CD8-positive, alpha-beta T cell (primary cell): ENCODE measurements at places on chromosomes 2 and 18.

GRCh38 chr2:209095432-209095831 lies 328.4 kb upstream of the MAP2 start:
- no peak for DNase-seq

GRCh38 chr2:101368376-101368775 lies 18.9 kb downstream of the CREG2 start:
- no peak for DNase-seq

GRCh38 chr2:106537791-106538191 lies 50.6 kb downstream of the CD8B2 start:
- DNase-seq = no peak

DNA sequence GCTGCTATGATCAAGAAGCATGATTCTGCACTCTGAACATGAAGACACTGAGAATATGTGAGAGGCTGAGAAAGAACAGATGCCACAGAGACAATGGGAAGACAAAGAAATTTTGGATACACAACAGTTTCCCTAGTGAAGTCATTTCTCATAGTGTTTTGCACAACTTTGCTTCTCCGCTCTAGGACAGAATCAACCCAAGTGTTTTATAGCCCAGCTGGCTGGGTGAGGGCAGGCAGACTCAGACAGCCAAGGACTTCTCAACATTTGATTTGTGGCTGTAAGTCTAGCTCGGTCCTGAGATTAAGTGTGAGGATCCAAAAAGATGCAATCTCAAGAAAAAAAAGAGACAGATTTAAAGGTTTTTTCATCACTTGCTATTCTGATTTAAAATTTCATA lies 536.5 kb upstream of the CRIM1 start:
- DNase-seq = no peak

- DNase-seq = no peak
Measured at GRCh38 chr2:152549423-152549822, 167.8 kb downstream of the PRPF40A start.

DNA sequence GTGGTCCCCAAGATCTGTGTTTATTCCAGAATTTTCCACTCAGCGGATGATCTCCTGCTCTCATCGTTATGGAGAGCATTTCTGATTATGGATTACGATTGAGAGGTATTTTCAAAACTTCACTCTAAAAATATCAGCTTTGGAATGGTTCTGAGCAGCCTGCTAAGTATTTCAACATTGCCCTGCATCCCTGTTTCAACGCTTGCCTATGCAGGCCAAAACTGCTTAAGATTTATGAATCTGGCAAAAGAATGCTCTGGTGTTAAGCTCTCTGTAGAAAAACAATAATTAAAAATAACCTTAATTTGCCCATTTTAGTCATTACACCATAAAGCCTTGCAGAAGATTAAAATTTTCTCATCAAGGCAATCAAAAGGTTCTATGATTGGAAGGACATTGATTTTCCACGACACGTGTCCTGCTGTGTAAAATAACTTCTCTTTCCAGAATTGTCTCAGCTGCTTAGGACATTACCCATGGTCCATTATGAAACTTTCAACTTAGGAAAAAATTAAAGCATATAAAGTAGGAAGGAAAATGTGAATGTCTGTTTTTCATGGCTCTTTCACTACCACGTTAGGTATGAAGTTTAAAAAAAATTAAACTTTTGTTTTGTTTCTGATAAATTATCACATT lies 229.9 kb downstream of the ACKR3 start:
- no peak for DNase-seq

GRCh38 chr2:46610021-46610420 lies 130.7 kb downstream of the TMEM247 start:
- no peak for DNase-seq

DNA sequence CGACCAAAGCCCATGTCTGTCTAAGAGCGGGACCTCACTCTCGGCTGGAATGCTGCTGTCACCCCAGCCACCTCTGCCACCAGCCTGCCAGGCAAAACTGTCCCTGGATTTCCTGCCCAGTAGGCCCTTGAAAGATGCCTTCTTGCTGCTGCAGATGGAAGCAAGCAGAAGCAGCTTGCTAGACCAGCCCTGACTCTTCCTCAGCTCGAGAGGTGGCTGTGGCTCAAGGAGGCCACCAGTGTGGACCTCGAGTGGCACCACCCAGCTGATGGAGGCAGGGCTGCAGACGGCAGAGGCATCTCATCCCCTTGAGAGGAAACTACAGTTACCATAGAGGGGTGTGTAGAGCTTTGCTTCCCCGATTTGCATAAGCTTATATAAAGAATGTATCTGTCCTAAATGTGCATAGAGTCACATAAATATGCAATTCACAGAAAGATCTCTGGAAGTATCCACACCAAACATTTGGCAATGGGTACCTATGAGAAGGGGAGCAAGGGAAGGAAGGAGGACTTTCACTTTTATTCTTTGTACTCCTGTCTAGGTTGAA lies 20.6 kb downstream of the ADCY3 start:
- no peak for DNase-seq

DNA sequence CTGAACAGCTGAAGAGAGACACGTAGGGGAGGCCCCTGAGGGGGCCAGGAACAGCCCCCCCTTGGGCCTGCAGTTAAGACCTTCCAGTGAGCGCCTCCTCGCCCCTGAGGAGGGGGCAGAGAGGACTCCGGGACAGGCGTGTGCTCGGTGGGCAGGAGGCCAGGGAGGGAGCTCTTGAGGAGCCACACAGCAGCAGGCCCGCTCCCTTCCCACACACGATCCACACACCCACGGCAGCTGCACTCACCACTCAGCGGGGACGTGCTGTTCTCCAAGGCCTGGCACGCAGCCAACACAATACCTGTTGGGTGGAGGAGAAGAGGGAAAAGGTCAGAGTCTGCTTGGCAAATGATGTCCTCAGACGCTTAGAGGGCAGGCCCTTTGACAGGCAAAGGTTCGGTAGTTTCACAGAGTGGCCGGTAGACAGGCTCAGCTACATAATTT lies 39.0 kb downstream of the TGFA start:
- DNase-seq = no peak

DNA sequence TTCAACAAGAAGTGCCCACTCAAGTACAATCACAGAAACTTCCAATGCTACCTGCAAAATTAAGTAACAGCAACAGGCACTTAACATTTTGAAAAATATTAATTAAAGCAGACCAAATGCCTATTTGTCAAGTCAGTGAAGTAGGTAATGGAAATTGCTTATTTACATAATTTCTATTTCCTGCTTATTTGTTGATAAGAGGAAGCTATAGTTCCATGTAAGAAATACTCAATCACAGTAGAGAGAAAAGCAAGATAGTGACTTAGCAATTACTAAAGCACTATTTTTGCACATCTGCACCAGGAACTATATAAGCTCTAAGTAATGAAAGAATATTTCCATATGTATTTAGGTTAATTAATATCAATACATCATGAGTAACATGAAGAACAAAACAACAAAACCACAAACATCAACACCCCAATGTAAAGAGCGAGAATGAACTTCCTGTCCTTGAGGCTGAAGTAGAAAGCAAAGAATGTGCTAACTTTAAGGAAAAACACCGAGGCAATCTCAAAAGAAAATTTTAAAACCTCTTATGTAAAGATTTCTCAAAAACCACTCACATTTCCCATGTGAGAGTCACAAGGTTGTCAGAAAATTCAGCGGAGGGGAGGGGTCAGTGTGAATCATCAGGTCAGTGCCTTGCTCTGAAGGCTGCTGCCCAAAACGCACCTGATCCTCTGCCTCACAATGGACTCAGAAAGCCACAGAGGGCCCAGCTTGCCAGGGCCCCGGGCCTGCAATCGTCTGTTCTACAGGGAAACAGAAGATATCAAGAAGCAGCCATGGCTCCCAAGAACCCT lies 12.5 kb downstream of the NPC1 start:
- DNase-seq = no peak

GRCh38 chr2:39142904-39143605 lies 22.2 kb upstream of the SOS1 start:
- no peak for DNase-seq

GRCh38 chr18:24456549-24456948 lies 3.9 kb upstream of the HRH4 start:
- DNase-seq = no peak

DNA sequence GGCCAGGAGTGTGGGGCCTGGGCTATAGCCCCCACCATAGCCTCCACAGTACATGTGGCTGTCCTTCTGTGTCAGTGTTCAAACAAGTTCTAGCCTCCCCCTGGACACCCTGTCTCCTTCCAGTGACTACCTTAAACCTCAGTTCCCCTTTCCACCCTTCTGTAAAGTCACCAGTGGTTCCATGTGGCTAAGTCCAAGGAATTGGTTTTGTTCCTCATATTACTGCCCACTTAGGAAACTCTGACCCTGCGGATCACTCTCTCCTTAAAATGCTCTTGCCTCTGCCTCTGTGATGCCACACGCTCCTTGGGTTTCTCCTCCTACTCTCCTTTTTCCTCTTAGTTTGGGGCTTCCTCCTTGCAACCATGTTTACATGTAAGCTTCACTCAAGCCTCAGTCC lies 27.8 kb upstream of the REL start:
- DNase-seq = no peak

- DNase-seq = no peak
Measured at GRCh38 chr2:211513446-211513845, 957.0 kb downstream of the CPS1 start.

DNA sequence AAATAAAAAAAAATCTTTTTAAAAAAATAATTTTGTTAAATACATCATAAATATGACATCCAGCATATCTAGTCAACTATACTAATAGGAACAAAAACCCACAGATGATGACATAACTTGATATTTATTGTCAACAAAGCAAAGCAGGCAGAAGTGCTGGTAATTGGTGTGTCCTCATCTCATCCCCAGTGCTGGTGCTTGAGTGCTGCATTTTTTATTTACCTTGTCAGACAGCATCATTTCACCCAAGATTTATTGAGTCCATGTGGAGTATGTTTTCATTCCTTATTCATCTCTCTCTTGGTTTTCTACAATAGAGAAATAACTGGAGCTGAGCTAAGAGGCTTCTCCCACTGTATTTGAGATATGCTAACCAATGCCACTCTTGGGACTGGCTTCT lies 191.6 kb upstream of the SLC14A2 start:
- no peak for DNase-seq

- DNase-seq = no peak
Measured at GRCh38 chr2:191747170-191747530, 69.2 kb downstream of the NABP1 start.

- DNase-seq = no peak
Measured at GRCh38 chr2:25044011-25044410, 2.1 kb downstream of the EFR3B start.

GRCh38 chr2:38836791-38837190 lies 38.9 kb downstream of the DHX57 start:
- no peak for DNase-seq

DNA sequence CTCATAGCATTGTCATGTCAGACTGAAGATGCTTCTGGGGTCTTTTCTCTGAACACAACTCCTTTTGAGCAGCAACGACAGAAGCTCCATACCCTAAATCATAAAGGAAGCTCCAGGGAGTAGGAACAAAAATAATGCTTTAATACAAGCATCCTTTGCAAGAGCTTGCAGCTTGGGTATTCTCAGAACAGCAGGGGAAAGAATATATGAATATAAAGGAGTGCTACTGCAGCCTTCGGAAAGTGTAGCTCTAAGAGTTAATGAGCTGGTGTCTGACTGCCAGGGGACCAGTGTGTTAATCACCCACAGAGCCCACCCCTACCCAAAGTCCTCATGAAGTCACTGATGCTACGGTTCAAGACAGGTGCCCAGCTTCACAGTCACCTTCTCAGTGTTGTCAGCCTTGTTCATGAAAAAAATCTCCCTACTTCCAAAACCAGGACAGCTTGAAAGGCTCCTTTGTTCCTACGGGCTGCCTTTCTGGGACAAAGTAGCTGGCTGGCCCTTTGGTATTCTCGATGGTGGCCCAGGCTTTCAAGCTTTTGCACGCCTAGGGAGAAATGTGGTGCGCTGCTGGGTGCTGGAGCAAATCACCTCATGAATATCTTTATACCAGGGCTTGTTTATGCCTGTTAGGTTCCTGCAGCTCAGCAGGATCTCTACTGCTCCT lies 259.7 kb downstream of the CMPK2 start:
- no peak for DNase-seq

DNA sequence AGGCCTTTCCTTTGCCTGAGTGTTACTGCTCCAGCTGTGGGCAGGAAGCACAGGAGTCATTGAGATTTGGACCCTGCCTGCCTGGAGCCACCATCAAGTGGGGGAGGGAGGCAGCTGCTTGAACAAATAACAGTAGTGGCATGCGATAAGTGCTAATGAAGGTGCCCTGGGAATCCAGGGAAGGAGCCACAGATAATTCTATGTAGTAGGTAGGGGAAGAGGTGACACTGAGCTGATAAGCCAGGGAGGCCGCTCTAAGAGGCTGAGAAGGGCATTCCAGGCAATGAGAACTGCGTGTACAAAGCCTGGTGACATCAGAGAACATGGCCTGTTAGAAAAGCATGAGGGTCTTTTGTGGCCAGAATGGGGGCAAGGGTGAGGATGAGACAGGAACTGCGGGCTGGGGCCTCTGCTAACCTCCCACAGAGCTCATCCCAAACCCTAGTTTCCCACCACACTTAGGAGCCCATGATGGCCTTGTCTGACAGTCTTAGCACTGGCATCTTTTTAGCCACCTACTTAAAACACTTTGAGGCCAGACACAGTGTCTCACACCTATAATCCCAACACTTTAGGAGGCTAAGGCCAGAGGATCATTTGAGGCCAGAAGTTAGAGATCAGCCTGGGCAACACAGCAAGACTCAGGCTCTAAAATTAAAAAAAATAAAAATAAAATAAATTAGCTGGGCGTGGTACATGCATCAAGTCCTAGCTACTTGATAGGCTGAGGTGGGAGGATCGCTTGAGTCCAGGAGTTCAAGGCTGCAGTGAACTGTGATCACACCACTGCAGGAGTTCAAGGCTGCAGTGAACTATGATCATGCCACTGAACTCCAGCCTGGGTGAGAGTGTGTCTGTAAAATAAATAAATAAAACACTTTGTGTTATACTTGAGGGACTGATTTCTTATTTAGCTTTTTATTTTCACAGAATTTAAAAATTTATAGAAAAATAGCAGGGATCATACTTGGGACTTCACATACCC lies 58.9 kb downstream of the TET3 start:
- DNase-seq = no peak

GRCh38 chr18:43970656-43971055 lies 693.4 kb upstream of the SYT4 start:
- DNase-seq = no peak

DNA sequence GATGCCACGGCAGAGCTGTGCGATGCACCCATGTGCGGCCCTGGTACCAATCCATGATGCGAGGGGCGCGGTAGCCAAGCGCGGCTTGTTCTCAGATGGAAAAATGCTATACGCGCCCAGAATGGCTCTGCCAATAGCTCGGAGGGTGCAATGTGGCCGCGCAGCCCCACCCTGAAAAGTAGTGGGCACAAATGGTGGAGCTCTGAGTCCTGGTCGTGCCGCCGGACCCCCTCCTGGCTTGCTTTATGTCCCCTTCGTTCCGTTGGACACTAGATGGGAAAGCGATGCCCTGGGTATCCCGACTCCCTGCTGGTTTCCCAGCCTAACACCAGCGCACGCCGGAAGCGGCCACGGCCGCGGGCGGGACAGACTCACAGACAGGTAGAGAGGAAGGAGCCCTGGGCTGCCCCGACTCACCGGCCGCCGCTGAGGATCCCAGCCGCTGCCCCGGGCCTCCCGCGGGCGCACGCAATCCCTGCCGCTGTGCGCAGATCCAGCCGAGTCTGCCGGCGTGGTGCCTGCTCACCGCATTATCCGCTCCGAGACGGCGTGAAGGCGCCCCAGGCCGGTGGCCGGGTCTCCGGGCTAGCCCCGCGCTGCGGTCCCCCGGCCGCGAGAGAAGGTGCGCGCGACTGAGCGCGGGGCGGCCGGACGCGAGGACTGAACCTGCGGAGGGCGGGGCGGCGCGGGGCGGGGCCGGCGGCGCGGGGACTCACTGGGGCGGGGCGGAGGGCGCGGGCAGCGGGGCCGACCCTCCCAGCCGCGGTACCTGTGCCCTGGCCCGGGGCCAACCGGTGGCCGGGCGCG lies at the start of gene CDC42EP3:
TSS of gene CDC42EP3 (minus strand) at position 634 of the 807 bp plus-strand sequence. CDS start 25,055 bp downstream, outside the sequence.
- peak; percentile 19 for DNase-seq
